Activated CD8-positive, alpha-beta T cell treated with anti-CD3 and anti-CD28 coated beads, Interleukin-2, amount 10 ng/mL, durations not matched to agents 7 days and 5 days (primary cell): ENCODE measurements at places on chromosomes 5 and 9. TPM values are rescaled to one million over a fixed set of nuclear protein-coding genes. Genes with fewer than 3 reads are reported as not detected.
A peak's percentile ranks its signal among the peaks of the same experiment; 100 is the strongest.

LHX2 gene
- total RNA-seq = not detected

DNA sequence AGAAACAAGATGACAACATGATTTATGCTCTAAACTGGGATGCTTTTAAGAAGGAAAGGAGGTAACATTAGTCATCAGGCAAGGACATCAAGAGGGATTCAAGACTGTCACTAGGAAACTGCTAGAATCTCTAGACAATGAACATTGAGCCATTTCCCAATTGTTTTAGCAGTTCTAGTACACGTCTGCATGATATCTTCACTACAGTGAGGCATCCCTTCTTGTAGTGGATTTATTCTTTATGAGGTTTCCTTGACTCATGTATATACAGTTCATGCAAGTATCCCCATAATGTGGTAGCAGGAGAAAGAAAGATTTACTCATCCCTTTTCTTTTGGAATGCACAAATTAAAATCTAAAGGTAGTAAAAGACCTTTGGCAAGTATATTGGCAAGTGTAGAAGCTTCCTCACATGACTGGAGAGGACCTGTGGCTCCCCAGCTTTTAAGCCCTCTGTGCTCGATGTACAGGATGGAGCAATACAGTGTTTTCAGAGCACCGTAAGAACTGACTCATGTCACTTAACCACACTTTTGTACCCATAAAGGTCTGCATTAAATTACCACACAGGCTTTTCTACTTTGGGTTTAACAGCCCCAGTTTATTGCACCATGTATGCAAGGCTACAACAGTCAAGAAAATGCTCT, 335.9 kb downstream of the SEMA5A start:
- no peak overlapping the region for H3K27ac ChIP-seq
- DNase-seq = no peak
- H3K36me3 ChIP-seq = no peaks in the 10 kb centered on the region
- no peaks in the 10 kb centered on the region for H3K27me3 ChIP-seq

GPR21 gene
- 0.63 TPM for total RNA-seq

GRCh38 chr9:97997330-97998276, 14.5 kb downstream of the ANP32B start:
- H3K27me3 ChIP-seq = no peaks in the 10 kb centered on the region
- no peak overlapping the region for H3K27ac ChIP-seq
- DNase-seq = no peak
- peaks cover 62% of the 10 kb centered on the region for H3K4me1 ChIP-seq
- H3K36me3 ChIP-seq = peaks cover 72% of the 10 kb centered on the region

DNA sequence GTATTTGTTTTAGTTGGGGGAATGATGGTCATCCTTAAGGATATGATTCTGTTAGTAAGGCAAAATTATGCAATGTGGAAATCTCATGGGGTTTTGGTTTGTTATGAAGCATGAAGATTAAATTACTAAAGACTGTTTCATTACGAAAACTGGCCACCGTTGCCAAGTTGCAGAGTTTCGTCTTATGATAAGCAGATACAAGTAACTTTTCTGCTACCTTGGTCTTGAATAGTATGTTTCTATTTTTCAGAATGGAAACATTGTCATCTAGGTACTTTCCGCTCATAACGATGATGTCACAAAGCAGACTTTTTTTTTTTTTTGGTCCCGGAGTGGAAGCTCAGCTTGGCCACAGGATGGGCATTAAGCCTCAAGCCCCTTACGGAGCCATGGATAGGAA, 4.2 kb downstream of the CCNI2 start:
- H3K27me3 ChIP-seq = no peaks in the 10 kb centered on the region
- H3K36me3 ChIP-seq = peaks cover 11% of the 10 kb centered on the region
- peaks cover 45% of the 10 kb centered on the region for H3K4me1 ChIP-seq
- H3K27ac ChIP-seq = no peak overlapping the region

GRCh38 chr9:25889661-25890060, 211.4 kb upstream of the TUSC1 start:
- H3K27ac ChIP-seq = no peak overlapping the region
- no peak for DNase-seq
- no peaks in the 10 kb centered on the region for H3K27me3 ChIP-seq

DNA sequence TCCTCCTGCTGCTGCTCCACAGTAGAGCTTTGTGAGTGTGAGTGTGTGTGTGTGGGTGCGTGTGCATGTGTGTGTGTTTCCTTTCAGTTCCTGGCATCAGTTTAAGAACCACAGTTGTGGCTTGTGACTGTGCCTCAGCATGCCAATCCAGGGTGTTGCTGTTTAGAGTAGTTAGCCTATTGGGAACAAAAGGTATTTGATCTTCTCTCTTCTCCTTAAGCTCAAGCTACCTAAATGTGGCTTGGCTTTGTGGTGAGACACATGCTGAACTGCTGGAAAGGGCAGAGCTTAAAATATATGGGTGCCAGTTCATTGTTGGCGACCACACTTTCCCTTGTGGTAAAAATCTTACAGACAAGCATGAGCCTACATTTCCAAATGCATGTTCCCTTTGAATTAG, 116.6 kb upstream of the BNC2 start:
- no peaks in the 10 kb centered on the region for H3K36me3 ChIP-seq
- DNase-seq = no peak
- H3K27ac ChIP-seq = no peak overlapping the region
- no peaks in the 10 kb centered on the region for H3K27me3 ChIP-seq

GRCh38 chr9:3516667-3517330, 9.0 kb downstream of the RFX3 start:
- H3K27ac ChIP-seq = no peak overlapping the region
- DNase-seq = no peak
- no peaks in the 10 kb centered on the region for H3K27me3 ChIP-seq
- no peak overlapping the region for H3K4me3 ChIP-seq
- peaks cover 11% of the 10 kb centered on the region for H3K4me1 ChIP-seq

GRCh38 chr5:171666815-171667214, 118.8 kb upstream of the SMIM23 start:
- no peak for DNase-seq
- no peaks in the 10 kb centered on the region for H3K4me1 ChIP-seq
- no peak overlapping the region for H3K4me3 ChIP-seq
- no peak overlapping the region for H3K27ac ChIP-seq

DNA sequence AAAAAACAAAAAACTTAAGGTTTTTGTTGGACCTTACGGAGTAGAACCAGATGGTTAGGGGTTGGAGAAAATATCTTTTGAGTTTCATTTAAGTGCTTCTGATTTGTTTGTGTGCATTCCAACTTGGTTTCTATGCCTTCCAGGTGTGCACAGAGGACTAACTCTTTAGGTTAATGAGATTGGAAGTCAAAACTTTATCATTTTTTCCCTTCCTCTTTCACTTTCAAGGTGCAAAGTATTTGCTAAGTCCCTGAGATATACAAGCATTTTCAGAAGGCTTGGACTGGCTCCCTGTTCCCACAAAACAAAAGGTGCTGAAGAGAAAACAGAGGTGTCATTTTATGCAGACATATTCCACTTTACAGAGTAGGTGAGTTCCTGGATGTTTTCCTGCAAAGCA, 30.3 kb upstream of the CER1 start:
- H3K27ac ChIP-seq = no peak overlapping the region
- peaks cover 8% of the 10 kb centered on the region for H3K27me3 ChIP-seq
- no peaks in the 10 kb centered on the region for H3K36me3 ChIP-seq
- H3K4me1 ChIP-seq = no peaks in the 10 kb centered on the region

ALDH1B1 gene
- total RNA-seq = 14.7 TPM

GRCh38 chr9:124562328-124562727, 55.1 kb upstream of the NR5A1 start:
- H3K36me3 ChIP-seq = no peaks in the 10 kb centered on the region
- H3K27ac ChIP-seq = no peak overlapping the region
- H3K27me3 ChIP-seq = peaks cover 7% of the 10 kb centered on the region
- no peak for DNase-seq
- H3K4me3 ChIP-seq = no peak overlapping the region

DNA sequence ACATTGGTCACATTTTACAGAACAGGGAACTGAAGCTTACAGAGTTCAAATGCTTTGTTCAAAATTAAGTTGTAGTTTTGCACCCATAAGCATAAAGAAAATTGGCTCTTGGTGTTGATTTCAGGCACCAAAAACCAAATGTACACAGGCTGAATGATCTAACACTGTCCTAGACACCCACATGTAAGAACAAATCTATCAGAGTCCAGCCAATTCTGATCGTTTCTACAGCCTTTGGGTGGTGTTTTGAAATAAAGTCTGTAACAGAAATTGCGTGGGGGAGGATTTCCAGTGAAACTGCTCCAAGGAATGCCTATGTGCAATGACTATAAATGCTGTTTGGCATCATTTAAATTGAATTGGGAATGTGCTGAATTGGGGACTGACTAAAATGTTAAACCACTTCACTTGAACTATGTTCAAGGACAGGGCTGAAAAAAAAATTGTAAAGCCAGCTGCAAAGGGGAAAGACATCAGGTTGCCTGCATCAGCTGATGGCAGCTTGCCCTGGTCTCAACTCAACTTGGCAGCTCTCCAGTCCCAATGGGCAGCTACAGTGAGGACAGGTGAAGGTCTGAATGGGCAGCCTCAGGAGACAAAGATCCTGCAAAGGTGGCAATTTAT, 92.2 kb upstream of the TRPC7 start:
- no peak overlapping the region for H3K4me3 ChIP-seq
- H3K36me3 ChIP-seq = no peaks in the 10 kb centered on the region
- no peaks in the 10 kb centered on the region for H3K27me3 ChIP-seq
- H3K27ac ChIP-seq = no peak overlapping the region

- H3K27me3 ChIP-seq = peaks cover 3% of the 10 kb centered on the region
- no peak overlapping the region for H3K4me3 ChIP-seq
- no peak for DNase-seq
- no peaks in the 10 kb centered on the region for H3K4me1 ChIP-seq
- no peak overlapping the region for H3K27ac ChIP-seq
Measured at GRCh38 chr9:136629001-136629878, 33.5 kb upstream of the EGFL7 start.

DNA sequence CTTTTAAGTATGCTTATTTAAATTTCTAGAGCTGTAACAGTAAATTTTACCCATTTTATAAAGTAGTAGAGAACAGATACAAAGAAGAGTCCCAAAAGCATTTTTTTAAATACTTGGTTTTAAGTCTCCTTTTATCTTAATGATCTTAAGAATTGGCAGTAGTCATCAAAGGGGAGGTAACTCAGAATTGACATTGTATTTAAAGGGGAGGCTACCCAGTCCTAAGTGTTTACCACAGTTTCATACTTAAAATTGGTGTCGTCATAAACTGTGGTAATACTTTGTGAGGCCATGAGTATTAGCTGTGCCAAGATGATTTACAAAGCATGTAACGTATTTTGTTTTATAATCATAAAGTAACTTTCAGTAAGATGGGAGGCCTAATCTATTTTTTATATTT, 14.8 kb downstream of the SLC25A46 start:
- H3K27ac ChIP-seq = no peak overlapping the region
- no peaks in the 10 kb centered on the region for H3K27me3 ChIP-seq
- H3K4me1 ChIP-seq = peaks cover 44% of the 10 kb centered on the region
- no peak overlapping the region for H3K4me3 ChIP-seq

HAND1 gene
- total RNA-seq = not detected

CDH12 gene
- total RNA-seq = not detected

- peak overlapping the region; percentile 73 for H3K4me3 ChIP-seq
- H3K36me3 ChIP-seq = no peaks in the 10 kb centered on the region
- DNase-seq = no peak
- peaks cover 47% of the 10 kb centered on the region for H3K27me3 ChIP-seq
- peaks cover 10% of the 10 kb centered on the region for H3K4me1 ChIP-seq
Measured at GRCh38 chr9:97220894-97221477, 86.5 kb upstream of the CCDC180 start.

OR1Q1 gene
- not detected for total RNA-seq

SPATA31E1 gene
- total RNA-seq = not detected

DNA sequence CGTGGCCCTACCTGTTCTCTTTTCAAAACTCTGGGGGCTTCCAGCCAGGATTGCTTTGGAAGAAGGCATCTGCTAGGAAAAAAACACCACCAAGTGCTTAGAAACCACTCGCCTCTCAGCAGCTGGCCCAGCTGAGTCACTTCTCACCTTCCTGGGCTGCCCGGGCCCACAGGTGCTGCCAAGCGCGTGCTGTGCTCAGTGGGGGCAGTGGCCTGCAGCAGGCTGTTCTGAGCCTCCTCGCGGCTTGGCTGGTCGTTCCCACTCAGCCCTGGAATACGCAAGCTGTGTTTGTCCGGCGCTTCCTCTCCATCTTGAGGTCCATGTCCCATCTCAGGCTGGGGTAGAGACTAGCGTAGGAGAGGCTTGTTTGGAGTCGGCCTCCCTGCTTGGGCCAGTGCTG, 102.5 kb upstream of the FCN2 start:
- no peak for DNase-seq
- H3K27ac ChIP-seq = no peak overlapping the region
- H3K27me3 ChIP-seq = no peaks in the 10 kb centered on the region
- H3K4me1 ChIP-seq = no peaks in the 10 kb centered on the region

- peak; percentile 78 for DNase-seq
- H3K4me3 ChIP-seq = peak overlapping the region; percentile 80
- H3K4me1 ChIP-seq = peaks cover 12% of the 10 kb centered on the region
Measured at GRCh38 chr5:141326088-141326854, 4.0 kb upstream of the PCDHGA1 start.

DNA sequence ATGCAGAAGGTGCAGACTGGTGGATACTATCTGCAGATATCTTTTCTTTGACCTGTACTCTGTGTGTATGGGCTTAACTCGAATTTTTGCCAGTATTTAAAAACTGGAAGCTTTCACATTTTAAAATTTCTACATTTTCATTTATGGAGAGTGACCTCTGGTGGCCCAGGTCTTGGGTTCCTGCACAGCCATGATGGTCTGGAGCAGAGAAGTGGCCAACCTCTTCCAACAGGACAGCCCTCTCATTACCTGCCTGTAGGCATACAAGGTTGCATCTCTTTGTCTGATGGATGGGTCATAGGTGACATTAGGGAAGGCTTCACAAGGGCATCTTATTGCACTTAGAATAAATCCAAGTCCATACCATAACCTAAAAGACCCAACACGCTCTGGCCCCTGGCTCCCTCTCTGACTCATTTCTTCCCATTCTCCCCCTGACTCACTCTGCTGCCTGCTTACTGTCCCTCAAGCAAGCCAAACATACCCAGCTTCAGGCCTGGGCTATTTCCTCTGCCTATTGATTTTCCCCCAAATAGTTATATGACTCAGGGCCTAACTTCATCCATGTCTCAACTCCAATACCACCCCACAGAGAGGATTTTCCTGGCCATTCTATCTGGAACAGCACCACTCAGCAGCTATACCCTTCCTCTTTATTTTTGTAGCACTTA, 113.3 kb upstream of the SLC1A3 start:
- no peaks in the 10 kb centered on the region for H3K4me1 ChIP-seq
- no peak overlapping the region for H3K27ac ChIP-seq
- H3K36me3 ChIP-seq = no peaks in the 10 kb centered on the region
- H3K4me3 ChIP-seq = no peak overlapping the region
- no peak for DNase-seq
- no peaks in the 10 kb centered on the region for H3K27me3 ChIP-seq

- DNase-seq = peak; percentile 42
- H3K27ac ChIP-seq = no peak overlapping the region
- H3K4me1 ChIP-seq = peaks cover 15% of the 10 kb centered on the region
Measured at GRCh38 chr5:58466939-58467338, 7.1 kb upstream of the PLK2 start.

DNA sequence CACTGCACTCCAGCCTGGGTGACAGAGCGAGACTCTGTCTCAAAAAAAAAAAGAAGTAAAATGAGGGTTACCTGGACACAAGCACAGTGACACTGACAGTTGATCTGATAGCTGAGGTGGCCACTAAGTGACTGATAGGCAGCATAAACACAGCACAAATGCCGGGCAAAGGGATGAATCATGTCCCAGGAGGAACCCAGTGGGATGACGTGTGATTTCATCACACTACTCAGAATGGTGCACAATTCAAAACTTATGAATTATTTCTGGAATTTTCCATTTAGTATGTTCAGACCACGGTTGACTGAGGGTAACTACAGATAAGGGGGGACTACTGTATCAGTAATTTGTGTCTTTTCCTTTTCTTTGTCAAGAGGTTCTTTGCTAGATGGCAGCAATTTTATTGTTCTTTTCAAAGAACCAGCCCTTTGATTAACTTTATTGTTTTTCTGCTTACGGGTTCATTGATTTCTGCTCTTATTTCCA, 34.3 kb upstream of the RNF130 start:
- H3K27ac ChIP-seq = no peak overlapping the region
- no peaks in the 10 kb centered on the region for H3K4me1 ChIP-seq
- no peak overlapping the region for H3K4me3 ChIP-seq

NRG2 gene
- total RNA-seq = not detected
